ENCODE measurements at places on chromosomes 16 and 17.

DNA sequence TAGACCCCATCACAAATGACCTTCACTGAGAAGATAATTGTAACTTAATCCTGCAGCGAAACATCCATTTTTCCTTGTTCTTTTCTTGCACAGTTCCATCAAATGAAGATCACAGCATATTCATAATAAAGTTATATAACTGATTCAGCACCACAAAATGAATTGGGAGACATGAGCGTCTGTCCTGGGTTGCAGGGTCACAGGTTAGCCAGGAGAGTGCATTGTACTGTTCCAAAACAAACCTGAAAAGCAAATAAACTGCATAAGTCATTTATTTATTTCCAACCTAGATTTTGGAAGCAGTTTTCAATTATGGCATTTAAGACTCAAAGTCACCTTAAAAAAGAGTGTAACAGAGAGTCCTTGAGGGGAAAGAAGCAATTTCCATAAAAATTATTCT lies 18.6 kb upstream of the INTS2 start:
- H3K4me3 ChIP-seq = no peak overlapping the region
- peaks cover 54% of the 10 kb centered on the region for H3K36me3 ChIP-seq
- no peak for DNase-seq
- H3K4me1 ChIP-seq = no peaks in the 10 kb centered on the region
- no peaks in the 10 kb centered on the region for H3K27me3 ChIP-seq

DNA sequence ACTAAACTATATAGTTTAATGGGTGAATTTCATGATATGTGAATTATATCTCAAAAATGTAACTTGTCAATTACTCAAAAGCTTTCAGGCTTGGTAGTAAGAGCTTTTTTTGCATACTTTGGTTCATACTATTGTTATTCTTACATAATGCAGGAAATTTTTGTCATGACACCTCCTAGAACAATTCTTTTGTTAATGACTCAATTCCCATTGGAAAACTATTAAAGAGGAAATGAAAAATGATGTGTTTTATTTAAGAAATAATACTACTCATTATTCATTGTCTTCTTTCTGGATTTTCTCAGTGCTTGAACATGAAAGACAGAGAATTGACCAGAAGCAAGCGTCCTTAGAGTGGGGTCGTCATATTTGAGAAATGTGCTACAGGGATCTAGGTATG lies 196.4 kb upstream of the KCNJ16 start:
- no peaks in the 10 kb centered on the region for H3K36me3 ChIP-seq
- no peak for DNase-seq
- no peak overlapping the region for H3K27ac ChIP-seq
- no peaks in the 10 kb centered on the region for H3K4me1 ChIP-seq
- H3K4me3 ChIP-seq = no peak overlapping the region

DNA sequence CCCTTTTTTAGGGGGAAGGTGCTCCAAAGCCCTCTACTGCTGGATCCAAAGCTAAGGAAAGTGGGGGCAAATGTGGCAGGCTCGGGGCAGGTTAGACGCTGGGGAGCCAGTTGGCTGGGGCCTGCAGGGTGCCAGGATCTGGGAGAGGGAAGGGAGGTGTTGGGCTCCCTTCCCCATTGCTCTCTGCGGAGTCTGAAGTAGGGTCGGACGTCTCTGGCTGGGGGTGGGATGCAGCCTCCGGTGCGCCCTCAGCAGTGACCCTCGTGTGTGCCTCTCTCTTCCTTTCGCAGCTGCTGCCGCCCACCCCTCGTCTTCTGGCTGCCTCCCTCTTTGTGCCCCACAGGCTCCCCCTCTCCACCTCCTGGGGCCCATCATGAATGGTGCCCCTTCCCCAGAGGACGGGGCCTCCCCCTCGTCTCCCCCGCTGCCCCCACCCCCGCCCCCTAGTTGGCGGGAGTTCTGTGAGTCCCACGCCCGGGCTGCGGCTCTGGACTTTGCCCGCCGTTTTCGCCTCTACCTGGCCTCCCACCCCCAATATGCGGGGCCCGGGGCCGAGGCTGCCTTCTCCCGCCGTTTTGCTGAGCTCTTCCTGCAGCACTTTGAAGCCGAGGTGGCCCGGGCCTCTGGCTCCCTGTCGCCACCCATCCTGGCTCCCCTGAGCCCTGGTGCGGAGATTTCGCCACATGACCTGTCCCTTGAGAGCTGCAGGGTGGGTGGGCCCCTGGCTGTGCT lies 2.2 kb downstream of the SH2B1 start:
- no peak for DNase-seq
- no peaks in the 10 kb centered on the region for H3K27me3 ChIP-seq
- no peak overlapping the region for H3K4me3 ChIP-seq
- H3K36me3 ChIP-seq = peaks cover 8% of the 10 kb centered on the region

GRCh38 chr16:54493061-54493460 lies 206.5 kb upstream of the IRX3 start:
- H3K27me3 ChIP-seq = no peaks in the 10 kb centered on the region
- no peak overlapping the region for H3K4me3 ChIP-seq
- DNase-seq = no peak
- no peaks in the 10 kb centered on the region for H3K36me3 ChIP-seq
- no peak overlapping the region for H3K27ac ChIP-seq

GRCh38 chr16:51151961-51152663 lies 1.0 kb upstream of the SALL1 start:
- peaks cover 25% of the 10 kb centered on the region for H3K27me3 ChIP-seq
- DNase-seq = no peak
- no peaks in the 10 kb centered on the region for H3K36me3 ChIP-seq
- H3K4me3 ChIP-seq = no peak overlapping the region

GRCh38 chr17:1580979-1581676 lies 18.5 kb upstream of the PITPNA start:
- H3K27me3 ChIP-seq = no peaks in the 10 kb centered on the region
- H3K27ac ChIP-seq = no peak overlapping the region
- no peaks in the 10 kb centered on the region for H3K4me1 ChIP-seq
- peaks cover 3% of the 10 kb centered on the region for H3K36me3 ChIP-seq

DNA sequence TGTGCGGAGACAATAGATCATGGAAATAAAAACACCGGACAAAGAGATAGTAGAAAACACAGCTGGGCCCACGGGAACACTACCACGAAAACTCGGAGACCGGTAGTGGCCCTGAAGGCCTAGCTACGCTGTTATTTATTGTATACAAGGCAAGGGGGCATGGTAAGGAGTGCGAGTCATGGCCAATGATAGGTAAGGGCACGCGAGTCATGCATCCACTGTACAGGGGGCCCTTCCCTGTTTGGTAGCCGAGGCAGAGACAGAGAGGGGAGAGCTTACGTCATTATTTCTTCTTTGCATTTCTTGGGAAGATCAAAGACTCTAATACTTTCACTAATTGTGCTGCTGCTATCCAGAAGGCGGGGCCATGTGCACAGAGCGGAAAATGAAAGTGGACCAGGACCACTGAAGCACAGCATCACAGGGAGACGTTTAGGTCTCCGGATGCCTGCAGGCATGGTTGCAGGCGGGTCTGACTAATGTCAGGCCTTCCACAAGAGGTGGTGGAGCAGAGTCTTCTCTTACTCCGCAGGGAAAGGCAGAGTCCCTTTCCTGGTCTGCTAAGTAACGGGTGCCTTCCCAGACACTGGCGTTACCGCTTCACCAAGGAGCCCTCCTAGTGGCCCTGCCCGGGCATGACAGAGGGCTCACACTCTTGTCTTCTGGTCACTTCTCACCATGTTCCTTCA lies 74.4 kb upstream of the ARL4D start:
- H3K4me1 ChIP-seq = peaks cover 2% of the 10 kb centered on the region
- H3K4me3 ChIP-seq = no peak overlapping the region
- H3K27ac ChIP-seq = no peak overlapping the region
- DNase-seq = no peak

DNA sequence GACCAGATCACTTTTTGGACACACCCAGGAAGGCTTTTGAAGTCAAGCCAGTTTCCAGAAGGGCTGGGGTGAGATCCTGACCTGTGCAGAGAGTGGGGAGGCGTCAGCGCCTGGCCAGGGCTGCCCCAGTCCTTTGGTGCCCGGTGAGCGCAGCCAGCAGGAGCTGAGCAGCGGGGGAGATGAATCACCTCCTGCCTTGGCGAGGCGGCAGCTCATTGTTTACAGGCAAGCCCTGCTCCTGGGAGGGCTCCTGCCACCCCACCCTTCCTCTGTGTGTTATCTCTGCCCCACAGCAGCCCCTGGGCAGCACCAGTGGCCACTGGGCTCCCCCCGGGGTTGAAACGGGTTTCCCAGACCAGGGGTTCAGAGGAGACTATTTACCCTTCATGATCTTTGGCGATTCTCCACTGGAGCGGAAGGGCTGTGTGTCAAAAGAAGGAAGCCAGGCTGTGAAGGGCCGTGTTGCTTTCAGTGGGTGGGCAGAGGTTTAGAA lies 14.1 kb upstream of the ITGB4 start:
- DNase-seq = no peak
- H3K27me3 ChIP-seq = no peaks in the 10 kb centered on the region
- no peak overlapping the region for H3K4me3 ChIP-seq
- no peak overlapping the region for H3K27ac ChIP-seq
- peaks cover 63% of the 10 kb centered on the region for H3K36me3 ChIP-seq

- no peak for DNase-seq
- H3K27me3 ChIP-seq = no peaks in the 10 kb centered on the region
- no peaks in the 10 kb centered on the region for H3K4me1 ChIP-seq
- no peak overlapping the region for H3K4me3 ChIP-seq
- no peak overlapping the region for H3K27ac ChIP-seq
These were observed 56.4 kb downstream of the WWOX start for GRCh38 chr16:78155791-78156345.

GRCh38 chr17:41403404-41404023 lies 6.1 kb upstream of the KRT31 start:
- no peak for DNase-seq
- peaks cover 5% of the 10 kb centered on the region for H3K27me3 ChIP-seq
- H3K4me3 ChIP-seq = no peak overlapping the region
- no peaks in the 10 kb centered on the region for H3K36me3 ChIP-seq
- H3K4me1 ChIP-seq = peaks cover 2% of the 10 kb centered on the region

- no peak for DNase-seq
- no peak overlapping the region for H3K27ac ChIP-seq
- H3K27me3 ChIP-seq = peaks cover 14% of the 10 kb centered on the region
- no peaks in the 10 kb centered on the region for H3K36me3 ChIP-seq
These were observed 48.8 kb downstream of the PIMREG start for GRCh38 chr17:6492892-6493674.

GRCh38 chr17:32319548-32319905 lies 22.4 kb downstream of the C17orf75 start:
- H3K4me1 ChIP-seq = peaks cover 24% of the 10 kb centered on the region
- peak; percentile 58 for DNase-seq
- no peak overlapping the region for H3K4me3 ChIP-seq
- no peaks in the 10 kb centered on the region for H3K27me3 ChIP-seq

- no peaks in the 10 kb centered on the region for H3K36me3 ChIP-seq
- peaks cover 5% of the 10 kb centered on the region for H3K27me3 ChIP-seq
- peak overlapping the region; percentile 66 for H3K4me3 ChIP-seq
- H3K27ac ChIP-seq = no peak overlapping the region
- peak; percentile 28 for DNase-seq
These were observed 49.8 kb upstream of the BAHCC1 start for GRCh38 chr17:81345228-81346089.

GRCh38 chr16:19437280-19437679 lies 19.6 kb downstream of the TMC5 start:
- DNase-seq = no peak
- H3K27me3 ChIP-seq = no peaks in the 10 kb centered on the region

GRCh38 chr16:30066761-30067583 lies 1.4 kb downstream of the ALDOA start:
- H3K27ac ChIP-seq = peak overlapping the region; percentile 73
- no peaks in the 10 kb centered on the region for H3K27me3 ChIP-seq
- H3K4me1 ChIP-seq = peaks cover 14% of the 10 kb centered on the region
- DNase-seq = no peak
- H3K36me3 ChIP-seq = peaks cover 50% of the 10 kb centered on the region
- peak overlapping the region; percentile 95 for H3K4me3 ChIP-seq

- peak overlapping the region; percentile 42 for H3K27ac ChIP-seq
- H3K36me3 ChIP-seq = no peaks in the 10 kb centered on the region
- peaks cover 11% of the 10 kb centered on the region for H3K4me1 ChIP-seq
- peak; percentile 56 for DNase-seq
- H3K27me3 ChIP-seq = no peaks in the 10 kb centered on the region
These were observed 33.2 kb upstream of the PLCG2 start for GRCh38 chr16:81745704-81746558.

DNA sequence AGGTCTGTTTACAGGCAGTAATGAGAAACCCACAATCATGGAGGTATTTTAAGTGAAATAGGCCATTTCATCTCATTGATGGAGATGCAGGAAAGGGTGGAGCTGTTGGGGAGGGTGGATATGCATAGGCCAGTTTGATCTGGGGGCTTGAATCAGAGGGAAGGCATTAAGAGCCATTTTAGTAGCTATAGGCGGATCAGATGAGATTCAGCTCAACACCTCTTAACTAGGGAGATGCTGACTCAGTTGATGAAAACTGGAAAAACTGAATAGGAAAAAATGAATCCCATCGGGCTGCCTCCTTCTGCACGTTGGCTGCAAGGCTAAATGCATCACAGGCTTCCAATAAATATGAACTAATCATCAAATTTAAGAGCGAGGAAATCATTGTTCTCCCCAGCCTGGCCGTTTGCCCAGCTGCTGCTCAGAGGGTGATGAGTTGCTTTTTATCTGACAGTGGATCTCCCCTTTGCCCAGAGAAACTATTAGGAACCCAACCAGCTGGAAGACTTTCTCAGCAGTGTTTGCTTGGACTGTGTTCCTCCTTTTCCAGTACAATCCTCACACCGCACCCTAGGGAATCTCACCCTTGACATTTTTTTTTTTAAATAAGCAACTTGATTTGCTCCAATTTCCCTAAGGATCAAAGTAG lies 149.6 kb downstream of the SOX9 start:
- no peak overlapping the region for H3K4me3 ChIP-seq
- H3K4me1 ChIP-seq = no peaks in the 10 kb centered on the region
- H3K36me3 ChIP-seq = no peaks in the 10 kb centered on the region
- no peak for DNase-seq
- no peaks in the 10 kb centered on the region for H3K27me3 ChIP-seq

- DNase-seq = peak; percentile 42
- H3K36me3 ChIP-seq = peaks cover 12% of the 10 kb centered on the region
- H3K27ac ChIP-seq = peak overlapping the region; percentile 86
- H3K4me3 ChIP-seq = peak overlapping the region; percentile 89
These were observed 527 bp downstream of the TRAF4 start for GRCh38 chr17:28744104-28744971.

DNA sequence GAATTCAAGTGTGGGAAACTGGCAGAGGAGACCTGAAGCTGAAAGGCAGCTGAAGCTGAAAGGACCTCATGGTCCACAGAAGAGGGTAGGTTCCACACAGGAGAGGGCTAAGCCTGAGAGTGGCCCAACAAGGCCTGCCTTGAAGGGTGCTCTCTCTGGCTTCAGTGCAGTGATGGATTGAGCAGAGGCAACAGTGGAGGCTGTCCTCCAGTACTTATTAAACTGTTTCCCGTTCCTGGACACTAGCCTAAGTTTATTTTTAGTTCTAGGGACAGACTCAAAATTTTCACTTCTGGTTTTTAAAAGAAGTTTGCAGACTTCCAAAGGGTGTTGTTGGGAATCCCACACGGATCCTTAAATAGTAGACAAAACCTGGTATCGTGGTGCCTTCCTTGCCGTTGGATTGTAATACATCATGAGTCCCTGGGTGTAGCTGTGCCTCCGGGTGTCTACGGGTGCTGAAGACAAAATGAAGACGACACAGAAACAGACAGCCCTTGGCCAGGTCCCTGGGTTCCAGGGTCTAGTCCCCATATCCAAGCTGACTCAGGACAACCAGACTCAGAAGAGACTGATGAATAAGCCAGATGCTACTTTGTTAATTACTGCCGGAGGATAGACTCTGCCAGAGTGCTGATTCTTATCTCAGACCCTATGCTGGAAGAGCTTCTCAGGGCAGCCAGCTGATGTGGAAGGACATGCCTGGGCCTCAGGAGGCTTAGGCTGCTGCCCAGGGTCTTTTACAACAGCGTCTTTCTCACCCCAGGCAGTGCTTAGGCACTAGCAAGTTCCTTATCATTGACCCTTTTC lies 7.1 kb upstream of the CMTM4 start:
- H3K36me3 ChIP-seq = no peaks in the 10 kb centered on the region
- DNase-seq = no peak
- H3K27me3 ChIP-seq = peaks cover 26% of the 10 kb centered on the region
- H3K4me1 ChIP-seq = no peaks in the 10 kb centered on the region
